ENCODE measurements at places on chromosomes 6 and 20.
A peak's percentile ranks its signal among the peaks of the same experiment; 100 is the strongest.

GRCh38 chr20:50433001-50433761 is 77.0 kb upstream of the PTPN1 start:
- DNase-seq = no peak

DNA sequence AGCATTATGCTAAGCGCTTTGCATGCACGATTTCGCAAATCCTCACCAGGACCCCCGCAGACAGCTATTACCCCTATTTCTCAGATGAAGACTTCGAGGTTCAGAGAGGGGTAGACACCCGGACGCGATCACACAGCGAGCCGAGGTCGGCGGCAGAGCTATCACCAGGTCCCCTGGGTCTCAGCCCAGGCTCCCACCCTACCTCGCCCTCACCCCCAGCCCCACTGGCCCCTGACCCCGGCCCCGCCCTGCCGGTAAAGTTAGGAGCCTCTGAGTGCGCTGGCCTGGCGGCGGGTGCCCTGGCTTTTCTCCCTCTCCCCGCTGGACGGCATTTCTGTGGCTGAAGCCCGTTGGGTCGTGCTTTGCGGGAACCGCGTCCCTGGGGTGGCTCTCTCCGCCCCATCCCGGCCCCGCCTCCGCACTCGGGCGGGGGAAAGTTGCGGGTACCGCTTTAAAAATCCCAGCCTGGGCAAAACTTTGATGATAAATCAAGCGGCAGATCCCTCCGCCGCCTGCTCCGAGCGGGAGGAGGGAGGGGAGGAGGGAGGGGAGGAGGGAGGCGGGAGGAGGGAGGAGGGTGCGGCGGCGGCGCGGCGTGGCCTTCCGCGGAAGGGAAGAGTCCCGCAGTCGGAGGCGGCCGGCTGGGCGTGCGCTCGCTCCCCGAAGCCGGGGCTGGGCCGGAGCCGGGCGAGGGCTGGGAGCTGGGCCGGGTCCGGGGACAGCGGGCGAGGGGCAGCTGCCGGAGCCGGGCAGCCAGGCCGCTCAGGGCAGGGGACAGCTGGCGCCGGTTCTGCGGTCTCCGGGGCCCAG is at the start of gene VSTM2L:
TSS of gene VSTM2L (plus strand) at position 624 of the 810 bp plus-strand sequence. CDS start 224 bp downstream, outside the sequence.
- DNase-seq = peak; percentile 59

- no peak for DNase-seq
Measured at GRCh38 chr6:79152269-79152737, 74.2 kb upstream of the PHIP start.

GRCh38 chr6:15915508-15916178 is 213.2 kb upstream of the MYLIP start:
- no peak for DNase-seq

GRCh38 chr6:52143551-52143950 is 42.6 kb upstream of the IL17A start:
- DNase-seq = no peak

DNA sequence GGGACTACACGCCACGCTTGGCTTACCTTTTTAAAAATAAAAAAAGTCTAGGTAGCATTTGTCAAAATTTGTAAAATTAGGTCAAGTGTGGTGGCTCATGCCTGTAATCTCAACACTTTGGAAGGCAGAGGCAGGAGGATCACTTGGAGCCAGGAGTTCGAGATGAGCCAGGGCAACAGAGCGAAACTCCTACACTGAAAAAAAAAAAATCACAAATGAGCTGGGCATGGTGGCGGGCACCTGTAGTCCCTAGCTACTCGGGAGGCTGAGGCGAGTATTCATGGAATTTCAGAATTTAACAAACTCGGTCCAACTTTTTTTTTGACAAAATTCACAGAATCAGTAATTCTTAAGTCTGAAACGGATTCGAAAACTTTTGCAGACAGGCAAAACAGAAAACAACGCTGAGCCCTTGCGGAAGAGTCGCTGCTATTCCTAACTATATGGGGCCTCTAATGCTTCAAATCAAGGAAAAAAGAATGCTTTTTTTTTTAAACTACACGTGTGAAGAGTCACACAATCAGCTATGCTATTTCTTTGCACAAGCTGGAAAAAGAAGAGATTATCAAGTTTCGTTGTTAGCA is 62.9 kb downstream of the GTF2H5 start:
- no peak for DNase-seq

Measured in NCI-H345 (cell line).